ENCODE measurements at places on chromosomes 7 and 10.

DNA sequence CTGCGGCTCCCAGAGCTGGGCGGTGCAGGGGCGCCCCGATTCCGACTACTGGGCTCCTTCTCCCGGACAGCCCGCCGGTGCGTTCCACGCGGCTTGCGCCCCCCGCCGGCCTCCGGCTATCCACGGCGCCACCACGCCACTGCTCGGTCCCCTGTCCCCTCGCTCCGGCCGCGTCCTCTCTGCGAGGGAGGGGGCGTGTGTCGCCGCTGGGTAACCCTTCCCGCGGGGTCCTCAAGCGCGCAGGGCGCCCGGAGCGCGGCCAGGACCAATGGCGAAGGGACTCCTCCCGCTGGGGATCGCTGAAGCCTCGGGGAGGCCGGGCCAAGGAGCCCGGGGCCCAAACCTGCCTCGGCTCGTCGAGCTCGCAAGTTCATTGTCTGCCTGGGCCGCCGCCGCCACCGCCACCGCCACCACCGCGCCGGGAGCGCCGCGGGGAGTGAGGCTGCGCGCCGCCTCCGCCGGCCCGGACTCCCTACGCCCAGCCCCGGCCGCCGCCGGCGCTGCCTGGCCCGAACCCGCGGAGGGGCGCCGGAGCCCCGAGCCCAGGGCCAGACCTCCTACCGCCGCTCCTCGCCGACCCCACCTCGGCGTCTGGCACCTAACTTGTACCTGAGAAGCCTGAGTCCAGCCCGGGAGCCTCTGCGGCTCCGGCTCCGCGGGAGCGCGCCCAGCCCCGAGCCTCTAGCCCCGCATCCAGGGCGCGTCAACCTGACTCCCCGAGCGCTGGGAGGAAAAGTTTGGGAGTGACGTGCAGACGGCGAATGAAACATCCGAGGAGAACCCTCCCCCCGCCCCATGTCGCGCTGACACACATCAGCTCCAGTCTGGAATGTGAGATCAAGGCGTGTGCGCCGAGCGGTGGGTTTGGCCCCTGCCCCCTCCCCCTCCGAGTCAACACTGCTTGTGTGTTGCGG, at the start of gene CHST15:
CHST15 (minus strand) TSS at position 739 of the 914 bp plus-strand sequence. CDS start 47,386 bp downstream, outside the sequence.
- DNase-seq, result no peak

- DNase-seq, result no peak
These were observed 10.9 kb downstream of the CDCA7L start for GRCh38 chr7:21934808-21935207.

DNA sequence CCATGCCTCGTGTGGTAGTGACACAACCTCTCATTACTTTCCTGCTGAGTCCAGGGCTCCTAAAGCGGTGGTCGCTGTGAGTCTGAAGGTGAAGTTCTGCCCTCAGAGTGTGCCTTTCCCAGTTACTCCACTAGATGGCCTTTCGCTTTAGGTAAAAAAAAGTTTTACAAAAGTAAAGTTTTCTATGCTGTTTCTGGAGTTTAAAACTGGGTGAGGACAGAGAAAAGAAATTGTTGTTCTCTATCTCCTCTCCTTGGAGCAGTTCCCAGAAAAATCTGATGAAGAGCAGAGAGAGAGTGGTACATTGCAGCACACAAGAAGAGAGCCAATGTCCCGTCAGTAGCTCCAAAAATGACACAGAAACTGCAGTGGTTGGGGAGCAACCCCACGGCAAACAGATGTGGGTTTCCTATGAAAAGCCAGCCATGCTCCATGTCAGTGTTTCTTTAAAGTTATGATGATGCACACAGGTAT, 257.1 kb downstream of the GLI3 start:
- no peak for DNase-seq

DNA sequence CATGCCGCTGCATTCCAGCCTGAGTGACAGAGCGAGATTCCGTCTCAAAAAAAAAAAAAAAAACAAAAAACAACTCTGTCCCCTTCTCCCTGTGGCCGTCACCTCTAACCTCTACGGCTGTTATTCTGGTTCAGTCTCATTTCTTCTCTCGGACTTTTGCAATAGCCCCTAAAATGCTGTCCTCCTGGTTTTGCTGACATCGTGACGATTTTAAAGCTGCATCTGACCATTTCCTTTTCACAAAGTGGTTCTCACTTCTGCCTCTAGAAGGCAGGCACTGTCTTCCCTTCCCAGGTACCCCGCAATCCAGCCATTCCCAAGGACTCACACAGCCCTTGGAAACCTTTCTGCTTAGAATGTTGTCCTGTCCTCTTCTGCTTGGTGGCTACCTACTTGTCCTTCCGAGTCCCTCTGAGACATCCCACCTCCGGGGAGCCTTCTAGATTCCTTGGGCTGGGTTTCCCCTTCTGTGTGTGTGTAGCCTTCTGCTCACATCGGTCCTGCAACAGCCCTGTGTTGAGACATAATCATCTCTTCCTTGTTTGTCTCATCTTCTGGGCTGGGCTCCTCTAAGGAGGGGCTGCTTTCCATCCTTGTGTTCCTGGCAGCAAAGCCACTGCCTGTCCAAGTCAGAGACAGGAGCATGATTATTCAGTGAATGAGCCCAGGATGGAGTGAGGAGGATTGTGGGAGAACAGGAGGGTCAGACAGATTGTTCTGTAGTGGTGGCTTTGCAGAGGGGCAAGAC, 83.1 kb downstream of the GRK5 start:
- DNase-seq, result no peak

GRCh38 chr7:44631458-44632115, 25.2 kb downstream of the OGDH start:
- no peak for DNase-seq

GRCh38 chr7:81111358-81111757, 192.5 kb upstream of the SEMA3C start:
- DNase-seq, result no peak

Measured in activated T-helper 1 cell treated with Interleukin-2 at 50 U/mL for 16 hours (primary cell).